ENCODE measurements at places on chromosomes 2 and 18.

DNA sequence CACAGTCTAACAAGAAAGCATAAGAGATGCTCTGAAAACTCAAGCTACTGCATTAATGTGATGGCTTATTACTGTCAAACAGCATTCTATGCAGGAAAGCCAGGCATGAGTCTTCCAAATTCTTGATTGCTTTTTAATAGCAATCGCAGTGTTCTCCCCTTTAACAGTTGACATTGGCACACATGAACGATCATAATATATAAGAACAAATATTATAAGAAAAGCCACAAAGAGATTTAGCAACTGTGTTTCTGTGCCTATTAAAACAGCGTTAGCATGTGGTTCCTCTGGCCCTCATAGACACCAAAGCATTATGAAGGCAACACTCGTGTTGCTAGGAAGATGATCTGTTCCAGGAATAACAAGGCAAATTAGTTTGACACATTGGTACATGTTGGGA lies 245.0 kb downstream of the ACKR3 start:
- no peak for DNase-seq

- no peak for DNase-seq
These were observed 755.0 kb upstream of the RAB6C start for GRCh38 chr2:129224486-129224885.

GRCh38 chr18:76670564-76671288 lies 151.6 kb upstream of the ZNF236 start:
- DNase-seq: no peak

DNA sequence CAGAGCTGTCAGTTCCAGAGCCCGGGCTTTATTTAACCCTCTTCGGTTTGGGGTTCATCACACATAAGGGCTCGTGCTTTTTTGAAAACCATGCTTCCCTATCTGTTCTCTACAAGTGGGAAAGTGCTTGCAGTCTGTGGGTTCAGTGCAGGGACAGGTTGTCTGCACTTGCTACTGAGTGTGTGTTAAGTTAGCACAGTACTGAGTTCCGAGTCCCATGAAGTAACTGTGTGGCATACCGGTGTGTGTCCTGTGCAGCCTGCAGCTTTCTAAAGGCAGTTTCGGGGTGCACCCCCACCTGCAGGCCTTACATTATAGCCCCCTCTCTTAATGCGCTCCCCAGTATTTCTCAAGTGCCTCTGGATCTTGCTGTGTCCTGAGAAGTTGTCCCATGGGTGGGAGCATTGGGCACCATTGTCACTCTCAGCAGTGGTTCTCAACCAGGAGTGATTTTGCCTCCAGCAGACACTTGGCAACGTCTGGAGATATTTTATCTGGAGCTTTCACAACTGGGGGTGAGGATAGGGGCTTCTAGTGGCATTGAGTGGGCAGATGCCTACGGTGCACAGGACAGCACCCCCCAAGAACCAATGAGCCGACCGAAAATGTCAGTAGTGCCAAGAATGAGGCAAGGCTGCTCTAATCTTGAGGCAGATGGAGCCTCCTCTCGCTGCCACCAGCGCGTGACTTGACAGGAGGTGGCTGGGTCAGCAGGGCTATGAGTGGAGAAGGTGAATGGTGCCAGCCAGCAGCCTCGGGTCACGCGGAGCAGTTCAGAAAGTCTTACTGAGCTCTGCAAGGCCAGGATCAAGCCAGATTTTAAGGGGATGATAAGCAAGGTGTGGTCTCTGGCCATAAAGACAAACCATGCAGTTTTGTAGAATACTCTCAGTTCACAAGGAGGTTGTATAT lies 152.2 kb downstream of the SMAD7 start:
- no peak for DNase-seq

DNA sequence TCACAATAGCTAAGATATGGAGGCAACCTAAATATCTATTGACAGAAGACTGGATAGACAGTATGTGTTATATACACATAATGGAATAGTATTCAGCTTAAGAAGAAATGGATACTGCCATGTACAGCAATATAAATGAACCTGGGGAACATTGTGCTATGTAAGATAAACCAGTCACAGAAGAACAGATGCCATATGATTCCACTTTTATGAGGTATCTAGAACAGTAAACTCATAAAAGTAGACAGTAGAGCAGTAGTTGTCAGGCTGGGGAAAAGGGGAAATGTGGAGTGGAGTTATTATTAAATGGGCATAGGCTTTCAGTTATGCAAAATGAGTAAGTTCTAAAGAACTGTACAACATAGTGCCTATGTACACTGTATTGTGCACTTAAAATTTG lies 1055.7 kb upstream of the TMEFF2 start:
- DNase-seq: no peak

DNA sequence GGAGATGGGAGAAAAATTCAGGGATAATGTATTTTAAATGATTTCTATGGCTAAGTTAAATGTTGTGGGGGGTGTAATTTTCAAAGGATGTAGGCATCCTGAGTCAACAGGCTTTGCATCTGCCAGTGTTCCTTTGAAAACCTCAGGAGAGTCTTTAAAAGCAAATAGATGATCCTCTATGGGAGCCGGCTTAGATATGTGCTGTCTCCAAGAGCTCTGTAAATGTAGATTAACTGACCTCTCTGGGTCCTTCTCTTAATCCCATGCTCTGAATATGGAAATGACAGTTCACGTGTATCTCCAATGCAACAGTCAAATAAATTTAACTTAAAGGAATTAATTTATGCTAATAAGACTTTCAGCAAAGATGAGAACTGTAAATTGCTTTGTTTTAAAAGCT lies 292.7 kb downstream of the ERBB4 start:
- DNase-seq: no peak

- no peak for DNase-seq
These were observed 206.1 kb downstream of the SMAD2 start for GRCh38 chr18:47724186-47724975.

DNA sequence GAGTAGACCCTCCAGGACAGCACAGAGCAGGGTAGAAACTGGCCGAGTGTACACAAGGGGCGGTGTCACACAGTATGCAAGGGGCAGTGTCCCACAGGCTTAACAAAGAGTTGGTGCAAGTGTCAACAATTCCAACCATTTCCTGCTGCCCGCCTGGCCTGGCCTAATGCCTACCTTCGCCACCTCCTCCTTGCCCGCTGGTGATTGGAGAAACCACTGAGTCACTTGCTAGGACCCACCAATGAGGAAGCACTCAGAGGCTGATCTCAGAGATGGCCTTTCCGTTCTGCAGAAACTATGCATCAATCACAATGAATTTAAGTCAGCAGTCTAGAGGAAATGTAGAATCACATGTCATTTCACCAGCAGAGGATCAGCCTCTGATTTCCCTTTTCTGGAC lies 263.3 kb upstream of the PKDCC start:
- DNase-seq: no peak

DNA sequence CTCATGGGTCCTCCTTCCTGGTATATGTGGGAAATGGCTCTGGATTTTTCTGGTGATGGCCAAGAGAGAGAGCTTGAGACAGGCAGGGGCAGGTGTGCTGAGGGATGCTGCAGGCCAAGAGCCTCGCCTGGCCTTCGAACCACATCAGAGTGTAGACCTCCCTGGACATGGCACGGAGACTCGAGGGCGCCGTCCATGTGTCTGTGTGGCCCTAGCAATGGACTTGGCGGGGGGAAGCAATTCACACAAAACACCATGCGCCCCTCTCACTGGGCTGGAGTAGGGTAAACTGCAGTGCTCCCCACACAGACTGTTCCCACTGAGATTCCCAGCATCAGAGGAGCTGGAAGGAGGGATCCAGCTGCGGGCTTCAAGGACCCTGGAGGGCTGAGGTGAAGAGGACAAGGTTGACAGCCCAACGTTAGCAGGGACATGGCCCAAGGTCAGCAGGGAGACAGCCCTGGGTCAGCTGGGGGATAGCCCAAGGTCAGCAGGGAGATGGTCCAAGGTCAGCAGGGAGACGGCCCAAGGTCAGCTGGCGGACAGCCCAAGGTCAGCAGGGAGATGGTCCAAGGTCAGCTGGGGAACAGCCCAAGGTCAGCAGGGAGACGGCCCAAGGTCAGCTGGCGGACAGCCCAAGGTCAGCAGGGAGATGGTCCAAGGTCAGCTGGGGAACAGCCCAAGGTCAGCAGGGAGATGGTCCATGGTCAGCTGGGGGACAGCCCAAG lies 75.4 kb upstream of the HDAC4 start:
- no peak for DNase-seq

All from germinal center (tissue), 1 donor.